ENCODE measurements at places on chromosomes 2 and 18.
A peak's percentile ranks its signal among the peaks of the same experiment; 100 is the strongest.

DNA sequence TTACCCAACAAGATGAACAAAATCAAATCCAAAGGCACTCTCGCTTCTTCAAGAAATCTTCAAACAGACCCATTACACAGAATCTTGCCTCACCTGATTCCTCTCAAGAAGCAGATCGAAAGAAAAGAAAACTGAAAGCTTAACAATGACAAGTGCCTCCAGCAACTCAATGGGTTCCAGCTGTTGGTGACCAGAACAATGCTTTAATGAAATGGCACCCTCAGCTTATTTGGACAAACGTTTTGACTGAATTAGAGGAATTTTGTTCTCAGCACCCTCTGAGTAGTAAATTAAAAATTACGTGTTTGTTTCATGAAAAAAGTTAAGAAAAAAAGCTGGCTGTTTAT lies 211.0 kb downstream of the ZNF521 start:
- H3K27ac ChIP-seq: no peak overlapping the region
- H3K4me3 ChIP-seq: no peak overlapping the region
- no peaks in the 10 kb centered on the region for H3K36me3 ChIP-seq
- H3K4me1 ChIP-seq: no peaks in the 10 kb centered on the region

- H3K36me3 ChIP-seq: peaks cover 85% of the 10 kb centered on the region
- H3K27me3 ChIP-seq: no peaks in the 10 kb centered on the region
- DNase-seq: no peak
- H3K4me3 ChIP-seq: no peak overlapping the region
- H3K4me1 ChIP-seq: no peaks in the 10 kb centered on the region
Measured at GRCh38 chr2:241344925-241345651, 11.0 kb upstream of the FARP2 start.

- no peak overlapping the region for H3K27ac ChIP-seq
- H3K4me3 ChIP-seq: no peak overlapping the region
Measured at GRCh38 chr2:202841090-202841867, 30.3 kb downstream of the ICA1L start.

DNA sequence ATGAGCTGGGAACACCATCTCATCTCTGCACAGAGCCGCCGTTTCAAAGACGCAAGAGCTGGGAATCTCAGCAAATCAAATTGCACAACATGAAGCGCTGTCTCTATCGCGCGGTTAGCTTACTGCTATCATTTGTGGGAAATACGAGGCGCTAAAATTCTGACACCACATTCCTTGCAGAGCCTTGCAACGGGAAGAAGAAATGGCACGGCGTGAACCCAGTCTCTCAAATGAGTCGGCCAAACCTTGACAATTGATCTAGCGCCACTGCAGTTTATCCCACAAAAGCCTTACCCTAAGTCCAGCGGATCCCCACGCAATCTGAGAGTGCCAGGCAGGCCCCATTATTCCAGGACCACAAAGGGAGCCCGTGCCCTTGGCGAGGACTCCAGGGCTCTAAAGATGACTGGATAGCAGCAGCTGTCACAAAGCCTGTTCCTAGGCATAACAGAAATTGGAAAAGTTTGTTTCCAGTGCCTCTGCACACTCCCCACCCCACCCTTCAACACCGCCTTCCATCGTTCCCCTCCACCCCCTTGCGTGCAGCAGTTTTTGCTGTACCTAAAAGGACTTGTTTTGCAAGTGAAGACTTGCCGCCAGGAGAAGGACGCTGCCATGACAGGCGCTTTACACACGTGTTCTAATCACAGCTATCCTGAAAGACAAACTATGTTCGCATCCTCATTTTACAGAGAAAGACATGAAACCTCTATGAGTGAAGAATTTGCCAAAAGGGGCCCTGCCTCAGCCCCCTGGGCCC lies 252.4 kb downstream of the EIPR1 start:
- peaks cover 24% of the 10 kb centered on the region for H3K27me3 ChIP-seq
- H3K4me3 ChIP-seq: no peak overlapping the region
- DNase-seq: no peak
- H3K27ac ChIP-seq: no peak overlapping the region
- no peaks in the 10 kb centered on the region for H3K36me3 ChIP-seq

- peaks cover 7% of the 10 kb centered on the region for H3K27me3 ChIP-seq
- H3K36me3 ChIP-seq: no peaks in the 10 kb centered on the region
- H3K4me3 ChIP-seq: no peak overlapping the region
- H3K27ac ChIP-seq: no peak overlapping the region
- no peaks in the 10 kb centered on the region for H3K4me1 ChIP-seq
- DNase-seq: peak; percentile 40
Measured at GRCh38 chr2:183248866-183249567, 124.8 kb downstream of the NUP35 start.

DNA sequence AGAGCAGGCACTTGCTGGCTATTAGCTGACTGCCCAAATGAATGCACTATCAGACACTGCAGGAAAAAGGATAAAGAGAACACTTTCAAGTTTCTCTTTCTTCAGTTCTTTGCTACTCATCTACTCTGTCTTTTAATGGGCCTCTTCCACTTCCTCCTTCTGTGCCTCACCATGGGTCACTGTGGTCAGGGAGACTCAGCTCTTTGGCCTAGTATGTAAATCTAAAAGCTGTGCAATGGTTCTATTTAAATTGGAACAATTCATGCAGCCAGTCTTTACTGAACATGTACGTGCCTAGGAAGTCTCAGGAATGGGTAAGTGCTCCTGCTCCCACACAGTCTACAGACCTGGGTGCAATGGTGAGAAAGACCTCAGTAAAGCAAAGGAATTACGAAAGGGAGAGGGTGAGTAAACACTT lies 79.1 kb upstream of the DNMT3A start:
- no peak overlapping the region for H3K27ac ChIP-seq
- peaks cover 5% of the 10 kb centered on the region for H3K27me3 ChIP-seq
- no peaks in the 10 kb centered on the region for H3K4me1 ChIP-seq
- no peak overlapping the region for H3K4me3 ChIP-seq
- no peak for DNase-seq

GRCh38 chr2:240147382-240147781 lies 6.9 kb upstream of the OTOS start:
- H3K4me3 ChIP-seq: no peak overlapping the region
- no peaks in the 10 kb centered on the region for H3K27me3 ChIP-seq
- H3K4me1 ChIP-seq: peaks cover 12% of the 10 kb centered on the region
- DNase-seq: no peak
- H3K36me3 ChIP-seq: no peaks in the 10 kb centered on the region

DNA sequence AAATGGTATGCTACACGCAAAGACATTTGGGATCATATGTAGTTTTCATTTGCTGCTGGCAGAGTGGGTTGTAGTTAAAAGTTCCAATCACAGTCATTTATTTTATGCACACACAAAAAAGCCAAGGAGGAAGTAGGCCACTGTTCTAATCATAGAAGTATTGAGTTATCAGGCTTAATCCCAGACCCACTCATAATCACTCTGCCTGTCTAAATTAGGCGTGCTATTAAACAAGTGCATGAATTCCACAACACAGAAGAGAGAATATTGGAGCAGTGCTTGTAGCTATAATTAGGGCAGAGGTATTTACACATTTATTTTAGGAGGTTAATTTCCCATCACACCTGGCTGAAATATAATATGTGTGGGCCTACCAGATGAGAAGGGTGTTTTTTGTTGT lies 65.7 kb upstream of the FIGN start:
- H3K27me3 ChIP-seq: no peaks in the 10 kb centered on the region
- no peaks in the 10 kb centered on the region for H3K36me3 ChIP-seq
- H3K27ac ChIP-seq: no peak overlapping the region
- DNase-seq: no peak

DNA sequence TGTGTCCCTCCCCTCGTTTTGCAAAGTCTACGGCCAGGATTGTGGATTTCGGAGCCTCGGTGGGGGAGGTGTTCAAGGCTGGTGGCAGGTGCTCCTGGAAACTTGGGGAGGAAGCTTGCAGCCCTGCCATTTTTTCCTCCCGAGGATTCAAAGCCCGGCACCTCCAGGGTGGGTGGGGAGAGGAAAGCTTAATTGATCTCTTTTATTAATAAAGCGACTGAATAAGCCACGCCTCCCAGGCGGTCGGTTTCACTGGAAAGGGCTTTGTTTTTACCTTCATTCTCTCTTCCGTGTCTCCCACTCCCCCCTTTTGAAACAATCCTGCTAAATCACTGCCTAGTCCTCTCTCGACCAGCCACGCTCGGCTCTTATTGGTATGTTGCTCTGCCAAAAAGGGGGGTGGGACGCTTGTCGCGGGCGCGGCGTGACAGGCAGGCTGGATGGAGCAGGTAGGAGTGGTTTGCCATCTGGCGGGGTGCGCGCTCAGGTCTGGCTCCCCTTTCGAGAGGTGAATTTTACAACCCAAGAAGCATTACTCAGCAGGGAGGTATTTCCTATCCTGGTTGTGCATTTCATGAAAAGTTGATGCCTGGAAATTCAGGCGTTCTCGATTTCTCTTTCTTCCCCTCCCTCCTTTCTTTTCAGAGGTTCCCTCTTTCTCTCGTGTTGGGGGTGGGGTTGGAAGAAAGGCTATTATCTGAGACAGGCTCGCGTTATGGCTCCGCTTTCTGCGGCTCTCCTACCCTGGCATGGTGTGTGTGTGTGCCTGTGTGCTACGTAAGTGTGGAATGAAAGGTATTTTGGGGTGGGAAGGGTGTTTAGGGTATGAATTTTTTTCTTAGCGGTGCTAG lies 1.4 kb downstream of the NEDD4L start:
- no peak for DNase-seq
- peak overlapping the region; percentile 71 for H3K4me3 ChIP-seq
- H3K36me3 ChIP-seq: no peaks in the 10 kb centered on the region
- peak overlapping the region; percentile 76 for H3K27ac ChIP-seq
- peaks cover 25% of the 10 kb centered on the region for H3K4me1 ChIP-seq
- H3K27me3 ChIP-seq: no peaks in the 10 kb centered on the region

- no peak for DNase-seq
- H3K4me3 ChIP-seq: no peak overlapping the region
- H3K36me3 ChIP-seq: no peaks in the 10 kb centered on the region
- no peak overlapping the region for H3K27ac ChIP-seq
- H3K4me1 ChIP-seq: no peaks in the 10 kb centered on the region
- no peaks in the 10 kb centered on the region for H3K27me3 ChIP-seq
Measured at GRCh38 chr2:14237902-14238301, 394.6 kb upstream of the LRATD1 start.

DNA sequence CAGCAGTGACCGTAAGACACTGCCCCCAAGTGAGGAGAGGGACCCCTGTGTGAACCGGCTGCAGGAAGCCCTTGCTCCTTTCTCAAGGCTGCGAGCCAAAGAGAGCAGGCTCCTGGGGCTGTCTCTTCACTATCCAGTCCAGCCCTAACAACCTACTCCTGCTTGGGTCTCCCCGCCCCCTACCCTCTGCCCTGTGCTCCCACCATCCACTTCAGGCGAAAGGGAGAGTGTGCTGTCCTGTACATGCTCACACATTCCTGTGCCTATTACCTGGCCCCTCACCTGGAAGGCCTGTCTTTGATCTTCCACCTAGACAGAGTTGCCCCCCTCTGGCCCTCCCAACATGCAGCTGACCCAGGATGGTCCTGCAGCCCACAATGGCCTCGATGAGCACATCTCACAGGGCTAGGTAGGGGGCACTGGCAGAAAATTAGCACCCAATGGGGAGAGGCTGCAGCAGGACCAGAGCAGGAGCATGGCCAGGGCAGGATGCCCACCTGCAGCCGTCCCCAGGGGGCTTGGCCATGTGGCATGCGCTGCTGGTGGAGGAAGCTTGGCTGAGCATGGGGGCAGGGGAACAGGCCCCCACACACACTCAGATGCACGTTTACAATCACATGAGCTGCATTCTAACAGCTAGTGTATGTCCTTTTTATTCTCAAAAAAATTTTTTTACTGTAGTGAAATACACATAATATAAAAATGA lies 93.5 kb downstream of the POLR1A start:
- H3K4me1 ChIP-seq: peaks cover 6% of the 10 kb centered on the region
- no peak overlapping the region for H3K4me3 ChIP-seq
- H3K27me3 ChIP-seq: no peaks in the 10 kb centered on the region

- no peak overlapping the region for H3K4me3 ChIP-seq
- H3K36me3 ChIP-seq: peaks cover 2% of the 10 kb centered on the region
- no peak for DNase-seq
- no peak overlapping the region for H3K27ac ChIP-seq
- no peaks in the 10 kb centered on the region for H3K27me3 ChIP-seq
- H3K4me1 ChIP-seq: peaks cover 4% of the 10 kb centered on the region
Measured at GRCh38 chr2:157806426-157807077, 69.6 kb downstream of the ACVR1 start.

DNA sequence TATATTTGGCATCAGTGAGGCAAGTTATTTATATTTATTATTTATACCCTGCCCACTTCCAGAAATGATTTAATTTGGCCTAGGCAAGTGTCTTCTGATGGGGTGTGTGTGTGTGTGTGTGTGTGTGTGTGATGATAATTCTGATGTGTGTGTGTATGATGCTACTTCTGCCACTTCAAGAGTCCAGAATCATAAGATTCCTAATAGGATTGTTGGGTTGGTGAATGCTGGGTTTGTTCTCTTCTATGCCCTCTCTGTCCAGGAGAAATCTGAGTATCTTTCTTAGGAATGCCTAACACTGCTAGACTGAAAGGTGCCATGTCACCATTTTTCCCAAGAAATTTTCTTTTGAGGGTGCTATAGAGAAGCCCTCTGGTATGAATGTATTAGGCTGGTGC lies 122.5 kb downstream of the SPTBN1 start:
- H3K4me1 ChIP-seq: peaks cover 48% of the 10 kb centered on the region
- H3K27me3 ChIP-seq: no peaks in the 10 kb centered on the region
- DNase-seq: no peak

DNA sequence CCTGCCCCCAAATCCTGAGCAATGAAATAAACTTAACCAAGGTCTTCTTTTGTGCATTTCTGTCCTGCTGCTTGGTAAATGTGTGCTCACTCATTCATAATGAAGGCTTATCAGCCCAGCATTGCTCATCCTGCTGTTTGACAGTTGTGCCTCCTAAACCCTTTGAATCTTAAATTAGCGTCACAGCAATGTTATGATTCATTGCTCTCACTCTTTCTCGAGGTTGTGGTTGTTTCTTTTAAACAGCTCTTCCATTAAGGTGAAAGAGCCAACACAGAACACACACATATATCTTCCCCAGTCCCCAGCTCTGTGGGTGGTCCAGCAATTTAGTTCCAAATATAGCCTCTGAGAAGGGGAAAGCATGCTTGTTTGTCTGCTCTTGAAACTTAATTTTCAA lies 84.0 kb downstream of the EVA1A start:
- no peaks in the 10 kb centered on the region for H3K36me3 ChIP-seq
- H3K27ac ChIP-seq: no peak overlapping the region
- no peaks in the 10 kb centered on the region for H3K27me3 ChIP-seq
- no peak overlapping the region for H3K4me3 ChIP-seq

DNA sequence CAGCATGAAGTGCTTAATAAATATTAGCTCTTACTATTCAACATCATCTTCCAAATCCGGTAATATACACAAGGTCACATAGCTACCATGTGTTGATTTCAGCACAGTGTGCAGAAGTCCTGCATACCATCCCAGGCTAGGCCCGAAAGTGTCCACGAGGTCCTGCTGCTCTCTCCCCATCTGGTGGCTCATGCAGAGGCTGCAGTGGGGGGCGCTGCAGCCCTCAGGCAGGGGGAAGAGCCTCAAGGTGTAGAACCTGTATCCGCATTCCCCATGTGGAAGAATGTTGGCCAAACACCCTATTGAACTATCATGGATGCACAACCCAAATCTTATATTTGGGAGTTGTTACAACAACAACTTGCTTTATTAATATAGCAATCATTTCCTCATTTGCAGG lies 88.5 kb downstream of the ST6GAL2 start:
- no peaks in the 10 kb centered on the region for H3K36me3 ChIP-seq
- H3K4me1 ChIP-seq: no peaks in the 10 kb centered on the region
- DNase-seq: no peak
- no peak overlapping the region for H3K4me3 ChIP-seq
- no peaks in the 10 kb centered on the region for H3K27me3 ChIP-seq

GRCh38 chr2:65231892-65232477 lies 4.4 kb downstream of the ACTR2 start:
- H3K36me3 ChIP-seq: peaks cover 38% of the 10 kb centered on the region
- peak overlapping the region; percentile 70 for H3K27ac ChIP-seq
- H3K27me3 ChIP-seq: no peaks in the 10 kb centered on the region
- H3K4me3 ChIP-seq: no peak overlapping the region

- no peaks in the 10 kb centered on the region for H3K27me3 ChIP-seq
- H3K36me3 ChIP-seq: no peaks in the 10 kb centered on the region
- peak overlapping the region; percentile 57 for H3K4me3 ChIP-seq
- no peak for DNase-seq
Measured at GRCh38 chr2:218395456-218395825, 4.2 kb upstream of the CTDSP1 start.
